Stimulated activated naive B cell treated with anti-CD40 and anti-IgM and Interleukin-4, amounts not matched to agents 10 μg/mL and 1 μg/mL and 100 μg/mL, for 72 hours (primary cell): ENCODE measurements at places on chromosomes 16 and 17.

GRCh38 chr16:22220714-22221113 is 14.6 kb downstream of the EEF2K start:
- H3K27ac ChIP-seq, result no peak overlapping the region
- no peak overlapping the region for H3K4me3 ChIP-seq
- no peak for DNase-seq
- peaks cover 35% of the 10 kb centered on the region for H3K4me1 ChIP-seq
- no peaks in the 10 kb centered on the region for H3K27me3 ChIP-seq

DNA sequence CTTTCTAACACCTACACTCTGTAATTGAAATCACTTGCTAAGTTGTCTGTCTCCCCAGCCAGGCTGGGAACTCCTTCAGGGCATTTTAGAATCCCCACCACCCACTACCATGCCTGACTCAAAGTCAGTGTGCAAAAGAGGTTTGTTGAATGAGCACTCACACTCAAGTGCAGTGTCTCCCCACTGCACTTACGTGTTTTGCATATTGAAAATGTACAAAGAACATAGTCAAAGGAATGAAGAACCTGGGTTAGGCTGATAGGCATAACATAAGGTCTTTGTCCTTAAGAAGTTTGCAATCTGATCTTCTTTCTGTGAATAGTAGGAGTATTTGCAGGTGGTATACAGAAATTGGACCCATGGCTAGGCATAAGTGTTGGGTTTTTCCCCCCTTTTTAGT is 33.8 kb upstream of the DDX52 start:
- peaks cover 8% of the 10 kb centered on the region for H3K36me3 ChIP-seq
- H3K4me1 ChIP-seq, result peaks cover 8% of the 10 kb centered on the region
- no peak overlapping the region for H3K27ac ChIP-seq
- H3K4me3 ChIP-seq, result no peak overlapping the region
- DNase-seq, result no peak

DNA sequence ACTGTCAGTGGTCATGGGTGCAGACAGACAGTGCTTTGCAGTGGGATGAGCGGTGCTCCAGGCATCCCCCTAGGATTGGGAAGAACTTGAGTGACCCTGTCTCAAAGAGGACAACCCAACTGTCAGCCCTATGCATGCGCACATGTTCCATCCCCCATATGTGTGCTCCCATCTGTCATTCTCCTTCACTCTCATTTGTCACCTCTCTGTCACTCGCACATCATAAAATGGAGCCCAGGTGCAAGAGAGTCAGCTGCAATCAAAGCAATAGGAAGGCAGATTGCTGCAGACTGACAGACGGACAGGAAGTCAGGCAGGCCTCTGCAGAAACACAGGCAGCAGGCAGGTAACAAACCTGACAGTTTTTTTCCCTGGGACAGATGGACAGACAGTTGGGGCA is 101.8 kb upstream of the CCL1 start:
- DNase-seq, result no peak
- H3K27me3 ChIP-seq, result peaks cover 39% of the 10 kb centered on the region
- no peak overlapping the region for H3K27ac ChIP-seq
- H3K36me3 ChIP-seq, result no peaks in the 10 kb centered on the region
- H3K4me1 ChIP-seq, result no peaks in the 10 kb centered on the region
- H3K4me3 ChIP-seq, result no peak overlapping the region

DNA sequence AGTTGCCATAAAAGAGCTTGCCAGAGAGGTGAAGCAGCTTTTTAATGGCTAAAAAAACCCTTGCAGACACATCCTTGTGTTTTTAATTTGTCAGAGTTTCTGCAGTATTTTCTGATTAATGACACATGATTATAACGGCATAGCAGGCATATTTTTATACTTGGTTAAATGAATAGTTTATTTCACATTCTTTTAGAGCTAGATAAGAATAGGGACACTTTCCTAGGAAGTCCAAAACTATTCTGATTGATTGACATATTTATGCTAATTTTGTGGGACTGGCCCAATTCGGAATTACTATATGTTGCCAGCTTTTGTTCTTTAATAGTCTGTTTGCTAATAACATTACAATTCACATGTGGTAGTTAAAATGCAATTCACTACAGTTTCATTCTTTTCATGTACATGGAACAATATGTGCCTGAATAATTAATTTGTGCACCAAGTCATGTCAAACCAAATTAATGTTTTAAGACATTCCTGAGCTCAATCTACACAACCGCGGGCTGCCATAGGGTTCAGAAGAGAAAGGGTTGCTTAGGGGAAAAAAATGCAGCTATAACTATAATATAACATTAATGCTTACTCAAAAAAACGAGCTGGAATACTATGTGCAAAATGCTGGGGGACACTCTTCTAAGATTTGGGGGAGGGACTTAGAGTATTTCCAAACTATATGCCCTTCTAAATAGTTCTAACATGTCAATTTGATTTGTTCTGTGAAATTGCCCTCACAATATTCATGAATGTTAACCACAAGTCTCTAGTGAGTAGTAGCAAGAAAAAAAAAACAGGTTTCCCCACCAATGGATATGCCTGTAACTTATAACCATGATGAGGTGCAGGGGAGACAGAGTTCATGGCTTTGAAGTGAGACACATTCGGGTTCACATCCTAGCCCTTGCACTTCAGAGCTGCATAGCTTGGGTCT is 305.4 kb downstream of the CEP112 start:
- no peaks in the 10 kb centered on the region for H3K27me3 ChIP-seq
- no peak overlapping the region for H3K4me3 ChIP-seq
- DNase-seq, result no peak
- no peak overlapping the region for H3K27ac ChIP-seq
- no peaks in the 10 kb centered on the region for H3K4me1 ChIP-seq
- H3K36me3 ChIP-seq, result no peaks in the 10 kb centered on the region

DNA sequence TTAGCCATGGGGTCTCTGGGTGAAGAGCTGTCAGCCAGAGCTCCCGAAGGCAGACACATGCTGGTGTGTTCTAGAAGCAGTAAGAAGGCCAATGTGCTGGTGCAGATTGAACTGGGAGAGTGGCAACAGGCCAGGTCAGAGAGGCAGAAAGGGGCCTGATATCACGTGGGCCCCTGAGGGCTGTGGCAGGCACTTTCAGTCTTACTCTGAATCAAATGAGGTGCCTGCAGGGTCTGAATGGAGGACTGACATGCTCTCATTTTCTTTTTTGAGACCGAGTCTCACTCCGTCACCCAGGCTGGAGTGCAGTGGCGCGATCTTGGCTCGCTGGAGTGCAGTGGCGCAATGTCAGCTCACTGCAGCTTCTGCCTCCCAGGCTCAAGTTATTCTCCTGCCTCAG is 293.8 kb downstream of the ABCC12 start:
- H3K36me3 ChIP-seq, result no peaks in the 10 kb centered on the region
- no peak overlapping the region for H3K27ac ChIP-seq
- H3K4me3 ChIP-seq, result no peak overlapping the region
- no peaks in the 10 kb centered on the region for H3K4me1 ChIP-seq
- no peak for DNase-seq
- H3K27me3 ChIP-seq, result peaks cover 20% of the 10 kb centered on the region

- H3K4me3 ChIP-seq, result no peak overlapping the region
- no peak for DNase-seq
- no peaks in the 10 kb centered on the region for H3K27me3 ChIP-seq
- peaks cover 45% of the 10 kb centered on the region for H3K36me3 ChIP-seq
Observed at GRCh38 chr17:37094391-37094790, 145.6 kb downstream of the AATF start.

DNA sequence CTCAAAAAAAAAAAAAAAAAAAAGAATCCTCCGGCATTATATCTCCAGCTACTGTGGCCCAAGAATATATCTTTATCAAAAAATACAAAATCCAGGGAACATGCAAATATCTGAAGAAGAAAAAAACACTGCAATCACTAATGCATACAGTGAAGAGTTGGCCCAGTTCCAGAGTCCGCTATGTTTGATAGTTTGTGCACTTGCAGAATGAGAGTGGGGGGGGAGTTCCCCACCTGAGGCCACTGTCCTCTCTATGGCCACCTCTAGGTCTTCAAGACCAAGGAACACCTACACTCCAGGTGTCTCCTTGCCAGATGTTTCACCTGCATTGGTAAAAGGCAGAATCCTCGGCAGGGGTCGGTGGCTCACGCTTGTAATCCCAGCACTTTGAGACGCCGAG is 4.0 kb downstream of the ZNF785 start:
- peaks cover 13% of the 10 kb centered on the region for H3K36me3 ChIP-seq
- no peaks in the 10 kb centered on the region for H3K27me3 ChIP-seq
- H3K4me1 ChIP-seq, result peaks cover 33% of the 10 kb centered on the region
- no peak for DNase-seq

GRCh38 chr16:85334718-85335583 is 222.7 kb upstream of the CIBAR2 start:
- H3K36me3 ChIP-seq, result no peaks in the 10 kb centered on the region
- H3K4me1 ChIP-seq, result peaks cover 16% of the 10 kb centered on the region
- no peak for DNase-seq
- no peak overlapping the region for H3K27ac ChIP-seq
- H3K27me3 ChIP-seq, result peaks cover 69% of the 10 kb centered on the region

- peak overlapping the region; percentile 93 for H3K27ac ChIP-seq
- H3K4me1 ChIP-seq, result peaks cover 37% of the 10 kb centered on the region
- peak overlapping the region; percentile 70 for H3K4me3 ChIP-seq
- H3K36me3 ChIP-seq, result no peaks in the 10 kb centered on the region
- peak; percentile 69 for DNase-seq
- H3K27me3 ChIP-seq, result no peaks in the 10 kb centered on the region
Observed at GRCh38 chr16:27113341-27113841, 46.7 kb downstream of the C16orf82 start.
